Adipocyte (in vitro differentiated cells): ENCODE measurements at places on chromosomes 2 and 18.

DNA sequence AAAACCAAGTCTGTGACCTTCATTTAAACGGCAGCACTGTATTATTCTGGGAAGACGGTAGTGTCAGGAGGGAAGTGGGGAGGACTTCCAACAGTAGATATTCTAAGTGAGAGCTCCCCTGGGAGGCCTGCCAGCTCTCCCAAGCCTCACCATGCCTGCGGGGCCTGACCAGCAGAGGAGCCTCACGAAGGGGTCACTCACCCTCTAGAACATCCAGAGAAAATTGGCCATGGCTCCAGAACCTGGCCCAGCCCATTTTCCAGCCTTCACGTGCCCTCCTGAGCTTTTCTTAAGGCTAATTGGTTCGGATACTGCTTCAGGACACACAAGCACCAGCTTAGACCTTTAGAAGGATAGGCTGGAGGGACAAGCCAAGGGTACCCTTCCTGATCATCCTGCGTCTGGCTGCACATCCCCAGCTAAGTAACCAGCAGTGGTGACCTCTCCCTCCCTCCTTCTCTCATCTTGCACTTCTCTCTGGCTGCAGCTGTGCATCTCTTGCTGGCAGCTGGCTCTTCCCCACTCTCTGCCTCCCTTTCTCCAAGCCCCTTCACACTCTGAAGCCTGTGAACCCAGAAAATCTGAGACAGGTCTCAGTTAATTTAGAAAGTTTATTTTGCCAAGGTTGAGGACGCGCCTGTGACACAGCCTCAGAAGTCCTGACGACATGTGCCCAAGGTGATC, 120.1 kb upstream of the PKDCC start:
- no peak for DNase-seq

GRCh38 chr2:75431763-75432162, 129.0 kb downstream of the EVA1A start:
- no peak for DNase-seq

DNA sequence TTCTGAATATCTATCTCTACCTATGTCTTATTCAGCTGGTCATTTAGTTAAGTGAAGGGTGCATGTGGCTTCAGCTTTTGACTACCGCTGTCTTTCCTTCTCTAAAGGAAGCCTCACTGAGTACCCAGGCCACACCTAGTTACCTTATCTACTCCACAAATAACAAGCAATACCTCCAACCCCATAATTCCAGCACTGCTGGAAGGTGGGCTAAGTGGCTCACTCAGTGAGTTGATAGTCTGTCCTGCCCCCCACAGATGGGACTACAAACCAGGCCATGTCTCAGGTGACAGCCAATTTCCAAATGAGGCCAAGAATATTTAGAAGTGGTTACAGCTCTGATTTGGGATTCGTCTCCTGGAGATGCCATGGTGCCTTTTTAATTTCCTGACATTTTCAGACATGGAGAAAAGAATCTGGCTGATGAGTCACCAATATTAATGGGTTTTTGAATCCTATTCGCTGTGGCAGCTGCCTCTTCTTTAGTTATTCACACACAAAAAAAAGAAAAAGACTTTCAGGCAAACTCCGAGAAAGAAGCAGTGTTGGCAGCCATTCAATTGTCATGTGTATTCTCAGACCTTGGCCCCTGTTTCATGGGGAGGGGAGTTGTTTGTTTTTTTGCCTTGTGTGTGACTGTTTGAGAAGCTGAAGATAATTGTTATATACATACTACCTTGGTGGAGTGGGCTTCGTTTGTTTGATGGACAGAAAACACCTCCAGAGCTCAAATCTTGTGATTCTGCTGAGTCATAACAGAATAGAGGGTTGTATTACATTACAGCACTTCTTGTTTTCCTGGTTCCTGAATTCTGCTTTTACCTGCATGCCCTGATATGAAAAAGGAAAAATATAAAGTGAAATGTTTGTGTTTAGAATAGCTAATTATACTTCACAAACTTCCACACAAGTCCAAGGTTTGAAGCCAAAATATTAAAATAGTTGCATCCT, 64.2 kb downstream of the SCG2 start:
- DNase-seq, result peak; percentile 17

DNA sequence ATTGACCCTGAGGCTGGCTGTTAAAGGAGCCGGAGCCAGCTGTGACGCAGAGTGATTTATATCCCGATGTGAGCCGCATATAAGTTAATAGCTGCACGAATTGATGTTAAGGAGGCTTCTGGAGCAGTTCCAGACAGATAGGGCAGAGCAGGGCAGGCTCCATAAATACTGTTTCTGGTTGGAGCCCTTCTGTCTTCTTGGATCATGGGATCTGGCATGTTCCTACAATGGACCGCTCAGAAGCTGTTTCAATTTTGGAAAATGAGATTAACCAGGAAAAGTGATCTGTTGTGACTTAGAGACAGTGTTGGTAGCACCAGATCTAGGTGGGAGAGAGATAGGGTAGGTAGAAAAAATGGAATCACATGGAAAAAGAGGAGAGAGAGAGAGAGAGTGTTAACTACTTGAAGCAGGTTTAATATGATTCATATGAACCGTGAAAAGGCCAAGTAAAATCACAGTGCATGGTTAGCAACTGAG, 4.8 kb upstream of the IGFBP5 start:
- DNase-seq, result no peak

DNA sequence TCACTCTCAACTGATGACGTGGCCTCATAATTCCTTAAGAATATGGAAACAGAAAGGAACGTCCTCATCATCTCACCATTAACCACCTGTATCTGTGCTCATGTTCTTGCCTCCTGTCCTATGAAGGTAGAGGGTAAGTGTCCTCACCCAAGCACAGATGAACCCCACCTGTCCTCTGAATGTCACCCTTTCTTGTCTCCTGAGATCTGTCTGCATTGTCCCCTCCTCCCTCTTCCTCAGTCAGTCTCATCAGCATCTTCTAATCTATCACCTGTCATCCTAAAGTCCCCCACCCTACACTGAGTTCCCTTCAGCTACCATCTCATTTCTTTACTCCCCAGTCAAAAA, 39.4 kb upstream of the LPIN2 start:
- no peak for DNase-seq

DNA sequence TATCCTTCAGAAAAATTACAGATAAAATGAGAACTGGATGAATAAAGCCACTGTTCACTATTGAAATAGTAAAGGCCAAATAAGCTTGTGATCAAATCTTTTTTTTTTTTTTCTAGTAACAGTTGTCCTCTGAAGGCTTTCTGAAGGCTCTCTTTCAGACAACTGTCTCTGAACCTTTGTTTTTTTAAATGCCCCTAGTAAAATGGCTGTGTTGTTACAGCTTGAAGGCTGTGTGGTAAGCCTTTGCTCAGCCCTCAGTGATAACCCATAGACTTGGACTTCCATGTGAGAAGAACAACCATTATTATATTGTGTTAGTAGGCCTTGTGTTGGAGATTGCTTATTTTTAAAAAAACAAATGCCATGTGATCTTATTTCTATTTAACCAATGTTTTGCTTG, 17.6 kb downstream of the FMNL2 start:
- no peak for DNase-seq

DNA sequence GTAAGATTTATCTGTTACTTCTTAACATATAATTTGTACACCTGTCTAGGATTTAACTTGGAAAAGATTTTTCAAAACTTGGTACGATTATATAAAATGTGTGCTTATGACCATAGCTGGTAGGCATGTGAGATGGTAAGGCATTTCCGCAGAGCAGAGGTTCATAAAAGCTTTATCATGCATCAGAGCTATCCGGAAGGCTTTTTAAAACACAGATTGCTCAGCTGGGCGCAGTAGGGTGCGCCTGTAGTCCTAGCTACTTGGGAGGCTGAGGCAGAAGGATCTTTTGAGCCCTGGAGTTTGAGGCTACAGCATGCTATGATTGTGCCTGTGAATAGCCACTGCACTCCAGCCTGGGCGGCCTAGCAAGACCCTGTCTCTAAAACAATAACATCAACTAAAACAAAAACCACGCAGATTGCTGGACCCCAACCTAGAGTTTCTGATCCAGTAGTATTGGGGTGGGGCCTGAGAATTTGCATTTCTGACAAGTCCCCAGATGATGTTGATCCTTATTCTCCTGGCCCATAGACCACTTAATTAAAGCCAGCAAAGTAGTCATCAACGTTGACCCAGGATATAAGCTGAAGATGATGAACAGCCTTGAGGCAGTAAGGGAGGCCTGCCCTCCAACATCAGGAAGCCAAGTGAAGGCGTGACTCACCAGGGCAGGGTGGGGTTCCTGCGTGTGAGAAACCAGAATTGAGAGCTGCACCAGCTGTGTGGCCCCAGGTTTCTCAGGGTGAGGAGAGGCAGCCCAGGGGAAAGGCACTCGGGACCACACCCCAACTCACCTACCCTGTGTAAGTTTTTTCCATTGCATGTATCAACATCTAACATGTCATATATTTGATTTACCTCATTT, 21.6 kb upstream of the SLC20A1 start:
- peak; percentile 76 for DNase-seq

DNA sequence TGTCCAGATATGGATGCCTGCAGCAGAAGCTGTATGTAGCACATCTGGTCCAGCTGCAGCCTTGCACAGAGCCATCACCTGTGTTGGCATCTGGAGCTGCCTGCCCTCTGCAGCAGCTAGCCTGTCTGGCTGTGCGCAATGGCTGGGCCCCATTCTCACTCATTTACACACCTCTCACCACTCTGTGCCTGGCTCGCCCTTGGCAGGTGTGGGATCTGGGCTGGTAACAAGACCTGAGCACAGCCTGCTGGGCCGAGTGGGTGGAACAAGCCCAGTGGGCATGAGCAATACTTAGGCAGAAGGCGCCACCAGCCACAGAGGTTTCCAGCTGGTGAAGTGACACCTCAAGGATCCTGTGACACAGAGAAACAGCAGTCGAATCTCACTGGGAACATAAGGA, 714.1 kb downstream of the NUP35 start:
- no peak for DNase-seq

DNA sequence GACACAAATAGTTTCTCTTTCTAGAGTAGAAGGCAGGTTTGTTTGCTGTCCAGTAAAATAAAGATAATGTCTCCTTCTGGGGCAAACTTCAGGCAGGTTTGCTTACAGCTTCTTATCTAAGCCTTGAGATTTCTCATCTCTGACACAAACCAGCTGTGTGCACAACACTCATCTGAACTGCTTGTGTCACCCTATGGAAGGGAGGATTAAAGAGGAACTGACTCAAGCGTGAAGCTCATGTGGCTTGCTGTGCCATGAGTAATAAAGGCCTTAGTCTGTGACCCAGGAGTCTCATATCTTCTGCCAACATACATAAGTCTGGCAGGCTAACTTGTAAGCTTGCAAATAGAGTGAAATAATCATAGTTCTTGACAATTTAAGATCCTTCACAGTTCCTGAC, 24.2 kb upstream of the CPO start:
- peak; percentile 74 for DNase-seq

- DNase-seq, result no peak
Observed at GRCh38 chr2:127106457-127106990, 430 bp downstream of the BIN1 start.

DNA sequence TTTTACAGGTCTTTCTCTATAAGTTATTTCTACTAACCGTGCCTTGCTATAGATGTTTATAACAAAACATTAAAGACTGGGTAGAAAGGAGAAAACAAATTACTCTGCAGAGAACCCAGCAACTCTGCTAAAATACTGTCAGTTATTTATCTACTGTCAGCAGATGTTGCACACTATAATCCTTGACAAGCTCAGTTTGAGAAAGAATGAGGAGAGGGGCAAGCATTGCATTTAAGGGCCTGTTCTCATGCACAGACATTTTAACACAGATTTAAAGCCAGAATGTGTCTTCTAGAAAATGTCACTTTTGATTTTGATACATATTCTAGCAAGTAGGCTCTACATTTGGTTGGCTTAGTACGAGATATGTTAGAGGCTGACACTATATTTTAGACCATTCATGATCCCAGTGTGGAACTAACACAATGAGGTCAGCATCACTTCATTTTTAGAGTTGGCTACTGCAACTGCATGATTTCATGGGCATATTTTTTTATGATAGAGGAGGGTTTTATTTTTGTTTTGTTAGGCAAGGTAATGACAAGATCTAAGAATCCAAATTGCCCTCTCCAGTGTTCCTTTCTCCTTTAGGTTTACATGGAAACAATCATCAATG, 516.4 kb downstream of the ZEB2 start:
- DNase-seq, result no peak

DNA sequence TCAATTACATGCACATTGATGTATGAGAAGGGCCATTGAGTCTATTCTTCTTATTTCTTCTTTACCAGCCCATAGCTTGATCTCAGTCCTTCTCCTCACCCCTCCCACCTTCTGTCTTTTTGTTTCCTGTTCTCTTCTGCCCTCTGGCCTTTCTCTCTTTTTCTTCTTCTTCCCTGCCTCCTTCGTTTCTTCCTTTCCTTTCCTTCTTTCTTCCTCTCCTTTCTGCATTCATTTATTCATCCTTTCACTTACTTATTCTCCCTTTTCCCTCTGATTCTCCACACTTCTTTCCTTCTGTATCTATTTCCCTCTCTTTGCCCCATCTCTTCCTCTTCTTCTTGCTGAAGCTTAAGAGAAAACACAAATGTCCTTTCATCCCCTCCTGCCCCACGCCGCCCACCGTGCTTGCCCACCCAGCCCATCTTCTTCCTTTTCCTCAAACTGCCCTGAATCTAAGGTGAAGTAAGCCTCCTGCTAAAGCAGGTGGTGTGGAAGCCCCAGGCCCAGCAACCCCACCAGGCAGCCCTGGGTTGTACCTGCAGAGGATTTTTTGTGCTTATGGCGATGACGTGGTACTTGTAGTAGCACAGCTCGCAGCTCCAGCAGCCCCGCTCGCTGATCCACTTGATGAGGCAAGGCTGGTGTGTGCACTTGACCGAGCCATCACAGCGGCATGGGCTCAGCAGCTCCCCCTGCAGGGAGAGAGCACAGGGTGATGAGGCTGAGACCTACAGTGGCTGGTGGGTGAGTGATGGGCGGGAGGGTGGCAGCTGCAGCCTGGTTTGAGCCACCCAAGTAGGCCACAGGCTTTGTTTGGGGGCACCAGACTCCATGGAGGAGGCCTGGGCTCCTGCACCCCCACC, 89.0 kb downstream of the MARCHF4 start:
- DNase-seq, result no peak

- peak; percentile 54 for DNase-seq
Observed at GRCh38 chr18:183769-184168, 25.4 kb downstream of the USP14 start.

DNA sequence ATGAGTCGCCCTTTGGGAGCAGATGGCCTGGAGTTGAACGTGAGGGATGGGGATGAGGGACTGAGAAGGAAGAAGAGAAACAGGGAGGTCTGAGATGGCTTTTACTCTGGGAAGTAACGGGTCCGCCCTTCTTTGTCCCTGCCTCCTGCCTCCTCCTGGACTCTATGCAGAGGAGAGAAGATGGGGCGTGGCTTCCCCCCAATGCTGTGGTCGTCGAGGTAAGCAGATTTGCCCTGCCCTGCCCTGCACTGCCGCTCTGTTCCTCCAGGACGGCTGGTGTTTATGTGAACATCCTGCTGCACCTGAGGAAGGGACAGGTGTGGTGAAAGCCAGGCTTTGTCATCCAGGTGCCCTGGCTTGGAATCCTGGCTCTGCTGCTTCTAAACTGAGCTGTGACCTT, 13.5 kb upstream of the NTSR2 start:
- no peak for DNase-seq
